Suppressor macrophage treated with lipopolysaccharide for 1 hour (primary cell): ENCODE measurements at places on chromosomes 2 and 18.
A peak's percentile ranks its signal among the peaks of the same experiment; 100 is the strongest.

- no peak for DNase-seq
Measured at GRCh38 chr2:47075361-47076125, 79.6 kb downstream of the STPG4 start.

DNA sequence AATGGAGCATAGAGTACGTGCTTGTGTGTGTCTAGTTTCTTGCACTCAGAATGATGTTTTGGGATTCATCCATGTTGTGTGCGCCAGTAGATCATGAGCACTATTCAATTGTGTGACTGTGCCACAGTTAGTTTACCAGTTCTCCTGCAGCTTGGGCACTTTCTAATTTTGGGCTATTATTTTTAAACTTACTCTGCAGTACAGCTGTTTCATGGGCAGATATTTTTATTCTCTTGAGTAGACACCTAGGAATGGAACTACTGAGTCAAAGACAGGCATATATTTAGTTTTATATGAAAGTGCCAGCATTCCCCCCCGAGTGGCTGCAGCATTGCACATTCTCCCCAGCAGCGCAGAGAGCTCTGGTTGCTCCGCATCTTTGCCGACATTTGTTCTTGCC is 74.8 kb downstream of the IL1R2 start:
- DNase-seq: no peak

GRCh38 chr2:212181646-212182045 is 357.0 kb downstream of the ERBB4 start:
- DNase-seq: no peak

GRCh38 chr2:23069156-23069555 is 315.8 kb upstream of the KLHL29 start:
- DNase-seq: no peak

DNA sequence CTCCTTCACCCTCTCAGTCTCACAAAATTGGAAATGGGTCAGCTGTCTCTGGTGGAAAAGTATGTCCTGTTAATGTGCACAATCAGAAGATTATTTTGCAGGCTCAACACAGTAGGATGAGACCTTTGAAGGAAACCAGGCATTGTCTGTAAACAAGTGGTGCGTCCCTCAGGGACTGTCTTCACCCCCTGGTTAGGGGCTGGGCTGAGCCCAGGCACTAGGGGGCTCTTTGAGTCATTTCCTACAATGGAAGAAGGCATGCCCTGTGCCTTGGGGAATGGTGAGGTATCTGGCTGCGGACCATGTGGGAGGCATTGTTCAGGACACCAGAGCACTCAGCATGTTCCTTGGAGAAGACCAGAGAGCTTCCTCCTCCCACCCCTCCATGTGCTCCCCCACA is 26.8 kb downstream of the PKDCC start:
- DNase-seq: no peak

GRCh38 chr2:168594778-168595177 is 138.7 kb downstream of the CERS6 start:
- no peak for DNase-seq

DNA sequence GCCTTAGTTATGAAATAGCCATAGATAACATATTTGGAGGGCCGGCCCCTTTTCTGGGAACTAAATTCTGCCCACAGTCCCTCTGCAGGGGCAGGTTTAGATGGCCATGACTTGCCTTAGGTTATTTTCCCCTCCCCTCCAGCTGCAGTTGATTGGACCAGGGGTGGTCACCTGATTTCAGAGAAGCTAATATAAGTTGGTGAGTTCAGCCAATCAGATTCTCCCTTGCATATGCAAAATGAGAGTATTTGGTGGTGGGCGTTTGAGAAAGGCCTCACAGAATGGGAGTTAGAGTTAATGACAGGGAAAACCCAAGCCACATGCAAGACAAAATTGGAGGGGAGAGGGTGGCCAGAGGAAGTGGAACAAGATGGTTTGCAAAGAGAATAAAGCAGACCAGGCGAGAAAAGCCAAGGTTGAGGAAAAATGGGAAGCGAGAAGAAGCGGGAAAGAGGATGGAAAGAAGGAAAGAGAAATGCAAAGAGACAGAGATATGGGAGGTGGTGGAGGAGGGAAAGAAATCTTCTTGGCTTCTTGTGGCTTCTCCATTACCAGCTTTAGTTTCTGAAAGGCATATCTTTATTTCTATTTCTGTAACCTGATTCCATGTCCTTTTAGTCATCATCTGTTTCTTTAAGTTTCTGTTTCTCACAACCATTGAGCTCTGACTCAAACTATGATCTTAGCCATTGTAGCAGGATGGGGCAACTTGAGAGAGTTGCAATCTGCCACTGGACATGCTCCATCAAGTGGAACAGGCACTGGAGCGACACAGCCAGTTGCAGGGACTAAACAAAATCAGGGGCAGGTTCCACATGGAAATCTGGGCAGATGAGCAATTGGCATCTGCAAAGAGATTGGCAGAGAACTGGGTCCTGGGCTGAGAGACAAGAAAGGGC is 108.1 kb upstream of the SIX3 start:
- DNase-seq: peak; percentile 36

- DNase-seq: peak; percentile 99
Measured at GRCh38 chr2:231464576-231465540, 574 bp upstream of the NCL start.

DNA sequence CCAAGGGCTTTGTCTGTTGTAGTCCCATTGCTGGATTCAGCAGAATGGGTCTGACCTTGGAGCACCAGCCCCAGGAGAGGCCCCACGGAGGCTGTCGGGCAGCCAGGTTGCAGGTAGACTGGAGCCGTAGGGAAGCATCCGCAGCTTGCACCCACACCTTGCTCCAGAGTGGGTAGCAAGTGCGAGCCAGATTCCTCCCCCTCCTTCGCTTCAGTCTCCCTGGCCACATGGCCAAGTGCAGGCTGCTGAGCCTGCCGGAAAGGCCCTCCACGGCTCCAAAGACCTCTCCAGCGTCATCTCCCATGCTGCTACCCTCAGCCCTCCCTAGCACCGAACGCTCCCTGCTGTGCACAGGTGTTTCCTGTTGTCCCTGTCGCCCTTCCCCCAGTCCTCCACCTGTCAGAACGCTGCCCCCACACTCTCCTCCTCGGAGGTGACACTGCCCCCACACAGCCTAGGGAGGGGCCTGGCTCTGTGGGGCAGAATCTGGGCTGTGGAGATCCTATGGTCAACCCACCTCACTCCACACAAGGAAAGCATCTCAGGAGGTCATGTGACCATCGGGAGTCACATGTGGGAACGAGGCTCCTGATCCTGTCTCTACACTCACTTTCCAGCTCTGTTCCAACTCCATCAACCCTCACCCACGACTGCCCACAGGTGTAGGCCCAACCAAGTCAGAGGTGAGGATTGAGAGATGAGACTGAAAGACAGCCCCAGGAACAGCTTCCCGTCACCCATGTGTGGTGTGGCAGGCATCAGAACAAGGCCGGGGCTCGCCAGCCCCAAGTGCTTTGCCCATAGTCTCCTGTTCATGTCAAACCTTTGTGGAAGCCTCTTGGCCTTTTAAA is 8.3 kb downstream of the KCNF1 start:
- no peak for DNase-seq

DNA sequence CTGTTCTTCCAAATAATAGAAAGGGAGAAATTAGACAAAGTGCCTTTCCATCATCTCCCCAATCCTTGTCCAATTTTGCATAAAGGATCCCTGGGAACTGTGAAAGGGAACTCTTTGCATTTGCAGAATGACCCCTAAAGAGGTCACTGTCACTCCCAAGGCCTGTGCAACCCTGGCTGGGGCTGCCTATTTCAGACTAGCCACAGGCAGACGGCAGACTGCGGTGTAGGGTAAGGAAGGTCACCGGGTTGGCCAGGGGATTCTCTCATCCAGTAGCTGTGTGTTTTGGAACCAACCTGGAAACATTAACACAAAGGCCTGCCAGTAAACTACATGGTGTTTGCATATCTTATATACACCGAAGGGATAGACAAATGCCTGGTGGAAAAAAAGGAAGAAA is 818.7 kb downstream of the BCL11A start:
- no peak for DNase-seq

GRCh38 chr2:219180961-219181360 is 2.9 kb downstream of the RETREG2 start:
- DNase-seq: no peak

- DNase-seq: no peak
Measured at GRCh38 chr18:48754559-48754958, 196.2 kb downstream of the SMAD7 start.

DNA sequence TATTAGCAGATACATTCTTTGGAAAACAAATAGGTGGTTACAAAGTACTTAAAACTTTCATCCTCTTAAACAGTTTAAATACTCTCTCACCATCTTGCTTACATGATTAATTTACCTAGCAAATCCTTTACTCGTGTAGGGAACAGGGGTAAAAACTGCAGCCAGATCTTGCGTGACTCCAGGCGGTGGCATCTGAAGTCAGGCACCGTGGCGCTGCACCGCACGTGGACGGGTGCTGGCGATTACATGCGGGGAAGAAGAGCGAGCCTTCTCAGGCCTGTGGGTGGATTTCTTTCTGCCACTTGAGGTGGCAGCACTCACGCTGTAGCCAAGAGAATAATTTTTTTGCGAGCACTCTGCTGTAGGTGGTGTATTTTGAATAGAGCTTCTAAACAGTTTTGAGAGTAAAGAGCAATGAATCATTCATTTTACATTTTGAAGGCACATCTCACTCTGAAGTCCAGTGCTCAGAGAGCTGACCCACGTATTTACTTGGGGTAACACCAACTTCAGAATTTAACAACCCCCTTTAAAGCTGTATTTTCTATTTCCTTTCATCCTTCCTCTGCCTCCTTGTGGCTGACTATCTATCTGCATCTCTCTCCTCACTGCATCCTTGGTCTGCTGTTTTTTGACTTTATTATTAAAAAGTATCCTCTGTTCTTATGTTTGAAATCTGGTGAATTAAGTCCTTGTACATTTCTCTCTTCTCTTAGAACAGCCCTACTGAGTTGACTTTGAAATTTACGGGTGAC is 68.9 kb downstream of the EPAS1 start:
- no peak for DNase-seq

DNA sequence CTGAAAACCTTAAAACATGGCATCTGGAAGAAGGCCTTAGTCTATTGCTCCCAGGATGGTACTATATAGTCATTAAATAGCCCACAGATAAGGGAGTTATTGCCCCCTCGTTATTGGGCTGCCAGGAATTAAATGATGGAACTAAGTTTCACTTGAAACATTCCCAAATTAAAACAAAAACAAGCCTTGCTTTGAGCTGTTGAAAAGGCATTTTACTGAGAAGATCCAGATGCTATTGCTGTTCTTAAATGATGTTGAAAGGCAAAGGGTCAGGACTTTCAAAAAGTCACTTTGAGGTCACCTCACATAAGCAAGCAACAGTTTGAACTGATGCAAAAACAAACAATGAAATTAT is 2.0 kb upstream of the AMMECR1L start:
- no peak for DNase-seq

- DNase-seq: peak; percentile 58
Measured at GRCh38 chr18:12154361-12154760, 60.7 kb downstream of the ANKRD62 start.

DNA sequence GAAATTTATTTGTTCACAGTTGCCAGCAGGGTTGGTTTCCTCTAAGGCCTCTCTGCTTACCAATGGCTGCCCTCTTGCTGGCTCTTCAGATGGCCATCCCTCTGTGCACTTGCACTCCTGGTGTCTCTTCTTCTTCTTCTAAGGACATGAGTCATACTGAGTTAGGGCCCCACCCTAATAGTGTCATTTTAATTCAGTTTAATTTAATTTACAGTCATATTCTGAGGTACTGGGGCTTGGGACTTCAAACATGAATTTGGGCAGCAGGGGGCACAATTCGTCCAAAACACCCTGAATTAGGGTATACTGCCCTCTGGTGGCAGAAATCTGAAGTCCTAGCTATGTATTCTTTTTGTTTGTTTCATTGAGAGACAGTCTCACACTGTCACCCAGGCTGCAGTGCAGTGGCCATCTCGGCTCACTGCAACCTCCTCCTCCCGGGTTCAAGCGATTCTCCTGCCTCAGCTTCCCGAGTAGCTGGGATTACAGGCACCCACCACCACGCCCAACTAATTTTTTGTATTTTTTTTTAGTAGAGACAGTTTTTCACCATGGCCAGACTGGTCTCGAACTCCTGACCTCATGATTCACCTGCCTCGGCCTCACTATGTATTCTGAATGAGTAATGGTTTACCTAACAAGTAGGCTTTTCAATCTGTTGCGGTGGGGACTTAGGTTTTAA is 19.8 kb downstream of the SLC4A1AP start:
- DNase-seq: peak; percentile 95

DNA sequence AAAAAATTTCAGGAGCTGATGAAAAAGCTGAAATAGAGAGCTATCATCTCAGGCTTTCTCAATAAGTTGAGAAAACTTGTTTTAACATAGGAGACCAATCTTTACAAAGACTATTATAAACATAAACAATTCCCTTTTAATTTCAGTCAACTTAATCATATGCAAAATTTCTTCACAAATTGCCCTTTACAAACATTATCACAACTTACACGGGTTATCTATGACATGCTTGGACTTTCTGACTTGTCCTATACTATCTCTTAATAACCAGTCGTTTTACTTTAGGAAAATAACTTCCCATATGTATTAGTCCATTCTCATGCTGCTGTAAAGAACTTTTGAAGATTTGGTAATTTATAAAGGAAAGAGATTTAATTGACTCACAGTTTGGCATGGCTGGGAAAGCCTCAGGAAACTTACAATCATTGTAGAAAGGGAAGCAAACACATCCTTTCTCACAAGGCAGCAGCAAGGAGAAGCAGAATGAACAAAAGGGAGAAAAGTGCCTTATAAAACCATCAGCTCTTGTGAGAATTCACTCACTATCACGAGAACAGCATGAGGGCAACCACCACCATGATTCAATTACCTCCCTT is 1583.7 kb upstream of the CELF4 start:
- DNase-seq: no peak

- no peak for DNase-seq
Measured at GRCh38 chr18:74929110-74929509, 279.8 kb downstream of the PTGR3 start.

- DNase-seq: no peak
Measured at GRCh38 chr2:88489181-88489580, 36.7 kb upstream of the FOXI3 start.

GRCh38 chr2:109619032-109619615 is 5.0 kb downstream of the SOWAHC start:
- DNase-seq: no peak

GRCh38 chr2:124524155-124524915 is 499.2 kb downstream of the CNTNAP5 start:
- DNase-seq: no peak

DNA sequence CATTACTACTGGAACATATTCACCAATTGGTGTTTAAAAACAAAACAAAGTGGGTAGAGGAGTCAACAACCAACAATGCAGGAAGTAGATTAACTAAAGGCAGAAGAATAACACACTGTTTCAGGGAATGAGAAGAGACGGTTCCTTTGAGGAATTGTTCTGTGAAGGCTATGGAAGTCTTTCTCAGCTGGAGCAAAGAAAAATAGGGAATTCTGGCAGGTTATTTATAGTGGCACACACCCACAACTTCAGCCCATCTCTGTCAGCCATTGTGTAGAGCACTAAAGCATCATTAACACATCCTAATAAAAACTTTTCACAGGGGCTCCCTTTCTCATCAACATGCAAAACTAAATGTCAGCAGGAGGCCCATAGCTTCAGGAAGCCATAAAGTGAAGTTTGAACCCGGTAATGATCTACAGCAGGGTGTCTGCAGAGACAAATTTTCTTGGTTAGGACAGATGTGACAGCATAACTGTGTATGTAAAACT is 113.6 kb downstream of the CDH2 start:
- no peak for DNase-seq
